Esophagus mucosa (tissue), 1 donor: ENCODE measurements at places on chromosomes 3 and 15. TPM values are rescaled to one million over a fixed set of nuclear protein-coding genes. Genes with fewer than 3 reads are reported as not detected.
A peak's percentile ranks its signal among the peaks of the same experiment; 100 is the strongest.

DNA sequence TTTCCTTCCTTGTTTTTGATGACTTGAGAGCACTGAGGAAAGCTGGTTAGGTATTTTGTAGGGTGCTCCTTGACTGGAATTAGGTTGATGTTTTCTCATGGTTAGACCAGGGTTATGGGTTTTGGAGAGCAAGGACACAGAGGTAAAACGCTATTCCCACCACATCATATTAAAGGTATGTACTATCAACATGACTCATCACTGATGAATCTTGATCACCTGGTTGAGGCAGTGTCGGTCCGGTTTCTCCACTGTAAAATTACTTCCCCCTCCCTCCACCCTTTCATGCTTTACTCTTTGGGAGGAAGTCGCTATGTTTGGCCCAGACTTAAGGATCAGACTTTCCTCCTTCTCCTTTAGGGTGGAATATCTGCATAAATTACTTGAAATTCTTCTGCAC, 201.6 kb downstream of the EDEM1 start:
- ATAC-seq = peak; percentile 98

- ATAC-seq = no peak
Observed at GRCh38 chr3:60047426-60048200, 997.8 kb upstream of the CFAP20DC start.

DNA sequence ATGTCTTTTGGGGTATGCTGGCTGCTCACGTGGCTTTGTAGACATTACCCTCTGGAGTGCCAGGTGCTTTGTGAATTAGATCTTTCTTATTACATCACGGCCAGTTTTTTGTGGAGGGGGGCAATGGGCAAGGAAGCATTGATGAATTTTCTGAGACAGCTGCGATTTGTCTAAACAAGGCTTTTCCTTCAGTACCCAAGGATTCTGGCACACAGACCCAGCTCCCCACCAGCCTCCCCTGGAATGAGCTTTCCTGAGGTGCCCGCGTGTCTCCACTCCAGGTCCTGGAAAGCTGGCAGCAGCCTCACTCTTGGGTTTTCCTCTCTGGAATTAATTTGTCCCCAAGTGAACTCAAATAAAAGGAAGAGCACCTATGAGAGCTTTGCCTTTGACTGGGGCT, 157.6 kb upstream of the CTDSPL start:
- ATAC-seq = no peak

DNA sequence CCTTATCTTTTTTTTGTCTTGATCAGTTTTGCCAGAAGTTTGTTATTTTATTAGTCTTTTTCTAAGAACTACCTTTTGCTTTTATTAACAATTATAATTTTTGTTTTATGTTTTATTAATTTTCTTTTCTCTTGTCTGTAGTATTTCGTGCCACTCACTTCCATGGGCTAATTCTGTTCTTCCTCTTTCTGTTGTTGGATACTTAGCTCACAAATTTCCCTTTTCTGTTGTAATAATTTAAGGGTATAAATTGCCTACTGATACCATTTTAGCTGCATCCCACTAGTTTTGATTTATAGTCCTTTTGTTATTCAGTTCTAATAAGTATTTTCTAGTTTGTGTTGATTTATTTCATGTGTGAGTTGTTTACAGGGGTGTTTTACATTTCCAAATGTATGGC, 48.6 kb downstream of the SNRK start:
- no peak for ATAC-seq

GRCh38 chr3:53585627-53586026, 91.2 kb downstream of the CACNA1D start:
- no peak for ATAC-seq

Gene WNT7A
- total RNA-seq = 0.16 TPM

Gene TOP2B
- 52.7 TPM for total RNA-seq
